ENCODE measurements at places on chromosomes 7 and 10.

DNA sequence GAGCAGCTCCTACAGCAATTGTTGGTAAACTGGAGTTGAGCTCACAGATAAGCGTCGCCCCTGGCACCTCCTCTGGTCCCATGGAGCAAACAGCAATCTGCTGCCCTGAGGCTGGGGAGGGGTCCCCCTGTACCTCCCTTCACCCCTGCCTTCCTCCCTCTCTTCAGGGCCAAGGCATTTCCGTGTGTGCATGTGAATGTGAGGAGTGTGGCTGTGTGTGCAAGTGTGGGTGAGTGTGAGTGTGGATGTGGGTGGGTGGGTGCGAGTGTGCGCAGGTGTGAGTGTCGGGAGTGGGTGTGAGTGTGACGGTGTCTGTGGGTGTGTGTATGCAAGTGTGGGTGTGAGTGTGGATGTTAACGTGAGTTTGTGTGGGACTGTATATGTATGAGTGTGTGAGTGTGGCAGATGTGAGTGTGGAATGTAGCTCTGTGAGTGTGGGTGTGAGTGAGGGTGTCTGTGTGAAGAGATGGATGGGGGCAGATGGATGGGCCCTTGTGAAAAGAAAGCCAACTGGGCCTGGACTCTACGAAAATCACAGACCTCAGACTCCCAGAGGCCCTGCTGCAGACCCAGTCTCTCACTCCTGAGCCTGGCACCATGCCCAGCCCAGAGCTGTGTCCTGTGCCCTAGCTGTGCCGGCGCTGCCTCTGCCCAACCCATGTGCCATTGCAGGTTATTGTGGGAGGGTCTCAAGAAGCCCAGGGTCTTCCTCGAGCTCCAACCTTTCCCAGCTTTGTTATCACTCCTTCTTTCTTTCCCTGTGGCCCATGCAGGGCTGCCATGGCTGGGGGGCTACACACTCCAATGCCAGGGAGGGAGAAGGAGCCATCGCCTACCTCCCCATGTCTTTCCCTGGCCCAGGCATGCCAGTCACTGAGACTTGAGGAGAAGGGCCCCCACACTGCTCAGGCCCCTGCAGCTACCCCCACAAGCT lies 73.9 kb downstream of the GRID1 start:
- DNase-seq: no peak

DNA sequence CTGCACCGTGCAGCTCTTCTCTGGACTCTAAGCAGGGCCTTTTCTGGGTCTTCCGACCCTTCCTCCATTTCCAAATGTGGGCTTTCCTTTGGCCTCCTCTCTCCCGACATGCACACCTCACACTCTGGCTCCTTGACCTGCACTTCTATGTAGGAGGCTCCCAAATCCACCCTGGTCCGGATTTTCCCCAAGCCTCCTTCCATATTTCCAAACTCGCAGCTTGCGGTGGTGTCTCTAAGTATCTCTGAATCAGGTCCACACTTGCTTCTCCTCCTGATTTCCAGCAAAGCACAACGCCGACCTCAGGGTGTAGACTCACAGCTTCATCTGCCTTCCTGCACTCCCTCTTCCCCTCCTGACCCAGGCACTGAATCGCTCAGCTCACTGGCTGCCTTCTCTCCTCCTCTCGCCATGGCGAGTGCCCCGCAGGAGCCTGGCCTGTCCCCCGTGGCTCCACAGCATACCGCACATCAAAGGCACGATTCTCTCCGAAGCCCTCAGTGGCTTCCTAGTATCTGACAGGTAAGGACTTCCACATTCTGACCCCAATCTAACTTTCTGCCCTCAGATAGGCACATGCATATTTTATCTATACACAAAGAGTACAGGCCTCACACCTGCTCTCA lies 27.8 kb downstream of the DIP2C start:
- DNase-seq: no peak

DNA sequence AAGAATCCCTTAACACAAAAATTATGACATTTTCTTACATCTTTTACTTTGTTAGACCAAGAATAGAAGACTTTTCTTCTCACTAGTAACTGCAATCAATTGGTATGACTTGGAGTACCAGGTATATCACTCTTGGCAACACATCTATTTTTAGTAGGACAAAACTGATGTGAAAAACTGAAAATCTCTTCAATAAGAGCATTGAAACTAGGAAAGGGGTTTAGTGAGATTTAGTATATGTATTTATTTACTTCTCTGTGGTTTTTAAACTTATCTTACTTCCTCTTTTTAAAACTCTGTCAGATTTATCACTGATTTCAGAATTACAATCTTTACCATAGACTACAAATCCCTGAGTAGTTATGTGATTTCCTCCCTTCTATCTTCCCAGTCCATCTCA lies 366.2 kb downstream of the PCDH15 start:
- no peak for DNase-seq

- DNase-seq: no peak
Measured at GRCh38 chr10:11146402-11147171, 128.9 kb downstream of the CELF2 start.

- no peak for DNase-seq
Measured at GRCh38 chr7:23894892-23895569, 185.0 kb downstream of the STK31 start.
